ENCODE measurements at places on chromosomes 5 and 9.

DNA sequence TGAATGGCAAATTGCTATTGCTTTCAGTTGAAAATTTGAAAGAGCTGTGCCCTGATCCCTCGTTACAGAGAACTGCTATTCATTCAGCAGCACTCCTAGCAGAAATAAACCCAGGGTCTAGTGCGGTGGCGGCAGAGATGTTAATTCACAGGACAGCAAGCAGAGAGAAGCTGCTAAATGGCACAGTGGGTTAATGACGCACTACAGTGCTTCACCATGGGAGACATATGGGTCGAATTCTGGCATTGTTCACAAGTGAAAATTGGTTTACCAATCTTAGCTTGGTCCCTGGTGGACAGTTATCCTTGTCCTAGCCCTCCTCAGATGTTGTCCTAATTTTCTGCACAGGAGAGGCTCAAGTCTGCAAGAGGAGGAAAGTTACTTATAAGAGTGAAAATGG lies 807.4 kb downstream of the TLE1 start:
- DNase-seq: no peak

DNA sequence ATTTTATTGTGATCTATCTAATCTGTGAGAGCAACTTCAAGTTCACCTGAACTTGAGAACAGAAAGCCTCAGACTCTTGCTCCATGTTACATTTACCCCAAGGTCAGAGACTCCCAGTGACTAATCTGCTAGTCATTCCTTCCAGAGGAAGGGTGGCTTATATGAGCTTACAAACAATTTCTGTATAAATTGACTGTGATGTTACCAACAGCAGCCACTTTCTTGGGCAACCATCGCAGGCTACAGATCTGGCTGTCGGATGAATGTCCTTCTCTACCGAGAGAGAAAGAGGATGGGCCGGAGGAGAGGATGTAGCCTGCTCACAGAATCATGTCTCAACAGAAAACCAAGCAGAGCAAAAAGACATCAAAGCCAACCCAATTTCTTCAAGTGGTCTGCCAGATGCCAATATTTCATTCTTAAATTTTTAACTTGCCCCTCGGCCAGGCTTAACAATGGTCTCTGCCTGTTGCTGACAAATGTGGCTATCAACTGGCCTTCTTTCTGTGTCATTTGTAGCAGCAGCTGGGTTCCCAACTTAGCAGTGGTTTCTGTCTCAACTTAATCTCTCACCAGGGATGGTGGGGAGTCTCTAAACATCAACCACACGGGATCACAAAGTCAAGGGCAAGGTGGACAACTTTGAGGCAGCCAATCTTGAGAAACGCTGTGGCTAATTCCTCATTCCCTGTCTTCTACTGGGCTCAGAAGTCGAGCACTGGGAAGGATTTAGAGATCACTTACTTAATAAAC lies 81.3 kb downstream of the RAPGEF1 start:
- DNase-seq: no peak

DNA sequence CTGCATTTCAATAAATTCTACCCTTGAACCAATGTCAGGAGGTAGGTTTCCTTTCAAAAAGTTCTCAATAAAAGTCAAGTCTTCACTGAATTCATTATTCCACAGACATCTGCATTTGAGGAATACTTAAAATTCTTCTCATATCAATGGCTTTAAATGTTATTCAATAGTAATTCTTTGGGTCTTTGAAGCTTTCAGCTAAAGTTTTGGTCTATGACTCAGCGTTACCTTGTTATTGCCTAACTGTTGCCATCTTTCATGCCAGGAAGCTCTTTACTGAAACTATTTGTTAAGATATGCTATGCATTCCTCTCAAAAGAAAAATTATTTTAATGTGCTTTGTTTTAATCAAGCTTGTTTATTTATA lies 170.5 kb downstream of the NNT start:
- no peak for DNase-seq

DNA sequence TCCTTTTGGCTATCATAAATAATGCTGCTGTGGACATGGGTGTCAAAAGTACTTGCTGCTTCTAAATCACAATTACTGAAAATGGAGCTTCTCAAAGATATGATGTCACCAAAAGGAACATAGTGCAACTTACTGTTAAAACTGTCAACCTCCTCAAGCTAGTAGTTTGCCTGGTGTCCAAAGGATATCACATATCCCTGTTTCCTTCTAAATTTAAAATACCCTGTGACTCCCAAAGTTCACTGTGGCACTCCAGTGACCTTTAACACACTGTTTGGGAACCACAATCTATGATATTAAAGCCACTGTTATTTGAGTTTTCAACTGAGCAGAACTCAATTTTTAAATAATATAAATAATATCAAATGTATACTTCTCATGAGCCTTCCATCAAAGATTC lies 18.2 kb downstream of the GLIS3 start:
- DNase-seq: no peak

GRCh38 chr5:83711982-83712601 lies 8.6 kb downstream of the HAPLN1 start:
- peak; percentile 12 for DNase-seq

DNA sequence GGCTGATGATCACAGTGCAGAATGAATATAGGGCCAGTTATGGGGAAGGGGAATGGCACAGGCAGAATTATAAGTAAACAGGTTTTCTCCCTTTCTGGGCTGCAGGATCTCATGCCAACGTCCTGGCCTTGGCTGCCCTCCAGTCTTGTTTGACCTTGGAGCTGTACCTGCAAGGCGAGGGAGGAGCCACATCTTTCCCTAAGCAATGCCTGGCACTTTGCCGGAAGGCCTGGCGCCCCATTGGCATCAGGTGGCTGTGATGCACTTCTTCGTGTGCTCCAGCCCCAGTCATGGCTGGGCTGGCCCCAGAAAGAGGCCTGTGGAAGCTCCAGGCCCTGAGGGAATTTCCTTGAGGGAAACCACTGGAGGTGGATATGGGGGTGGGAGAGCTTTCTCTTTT lies 16.7 kb upstream of the IQGAP2 start:
- DNase-seq: no peak

DNA sequence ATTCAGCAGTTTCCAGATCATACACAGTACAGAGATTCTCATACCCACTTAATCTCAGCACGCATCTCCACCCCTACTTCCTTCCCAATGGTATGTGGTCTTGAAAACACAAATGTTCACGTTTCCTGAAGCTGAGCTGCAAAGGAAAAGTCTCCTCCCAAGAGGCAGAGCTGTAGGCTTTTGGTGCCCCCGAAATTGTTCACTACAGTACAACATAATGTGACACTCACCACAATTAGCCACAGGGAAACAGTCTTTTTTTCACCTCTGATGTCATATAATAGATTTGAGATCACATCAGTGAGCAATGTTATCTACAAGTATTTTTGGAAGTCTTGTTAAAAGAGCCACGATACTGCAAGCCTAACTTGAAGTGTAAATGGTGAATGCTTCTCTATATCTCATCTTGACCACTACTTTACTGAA lies 40.2 kb downstream of the NFIB start:
- DNase-seq: no peak

- DNase-seq: no peak
Observed at GRCh38 chr5:154317916-154318315, 127.4 kb downstream of the GALNT10 start.

- no peak for DNase-seq
Observed at GRCh38 chr9:81371824-81372223, 317.5 kb downstream of the TLE1 start.

GRCh38 chr5:139828207-139828895 lies 32.7 kb downstream of the PSD2 start:
- no peak for DNase-seq

- no peak for DNase-seq
Observed at GRCh38 chr5:32420506-32420905, 24.0 kb downstream of the ZFR start.

- no peak for DNase-seq
Observed at GRCh38 chr5:126031989-126032716, 391.1 kb upstream of the GRAMD2B start.

DNA sequence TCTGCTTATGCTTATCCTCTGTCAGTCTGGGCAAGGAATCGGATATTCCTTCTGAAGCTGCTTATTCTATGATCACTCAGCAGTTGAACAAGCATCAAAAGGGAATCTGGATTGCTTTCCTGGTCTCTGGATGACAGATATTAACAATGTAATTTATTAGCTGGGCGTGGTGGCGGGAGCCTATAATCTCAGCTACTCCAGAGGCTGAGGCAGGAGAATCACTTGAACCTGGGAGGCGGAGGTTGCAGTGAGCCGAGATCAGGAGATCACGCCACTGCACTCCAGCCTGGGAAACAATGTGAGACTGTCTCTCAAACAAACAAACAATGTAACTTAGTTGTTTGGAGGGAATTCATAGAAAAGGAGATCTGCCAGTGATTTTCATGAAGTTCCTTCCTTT lies 45.4 kb downstream of the DMRT1 start:
- DNase-seq: no peak

DNA sequence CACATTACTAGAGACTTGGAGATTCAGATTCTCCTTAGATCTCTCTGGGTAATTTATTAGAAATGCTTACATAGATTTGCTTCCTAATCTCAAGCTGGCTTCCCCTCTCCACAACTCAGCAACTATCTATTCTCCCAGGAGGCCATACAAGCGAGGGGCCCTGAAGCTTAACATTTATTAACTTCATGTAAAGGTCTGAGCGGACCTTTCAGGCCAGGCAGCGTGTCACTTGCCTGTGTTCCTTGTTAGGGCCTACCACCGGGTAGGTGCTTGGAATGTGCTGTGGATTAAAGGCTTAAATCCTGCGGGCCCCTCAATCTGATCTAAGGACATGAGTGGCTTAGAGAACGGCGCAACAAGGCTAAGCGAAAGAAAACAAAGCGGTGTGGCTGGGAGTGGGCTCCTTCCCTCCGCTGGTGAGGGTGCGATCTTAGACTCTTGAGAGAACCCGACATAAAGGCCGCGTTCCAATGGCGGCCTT lies 712 bp upstream of the HSPA4 start:
- DNase-seq: no peak

DNA sequence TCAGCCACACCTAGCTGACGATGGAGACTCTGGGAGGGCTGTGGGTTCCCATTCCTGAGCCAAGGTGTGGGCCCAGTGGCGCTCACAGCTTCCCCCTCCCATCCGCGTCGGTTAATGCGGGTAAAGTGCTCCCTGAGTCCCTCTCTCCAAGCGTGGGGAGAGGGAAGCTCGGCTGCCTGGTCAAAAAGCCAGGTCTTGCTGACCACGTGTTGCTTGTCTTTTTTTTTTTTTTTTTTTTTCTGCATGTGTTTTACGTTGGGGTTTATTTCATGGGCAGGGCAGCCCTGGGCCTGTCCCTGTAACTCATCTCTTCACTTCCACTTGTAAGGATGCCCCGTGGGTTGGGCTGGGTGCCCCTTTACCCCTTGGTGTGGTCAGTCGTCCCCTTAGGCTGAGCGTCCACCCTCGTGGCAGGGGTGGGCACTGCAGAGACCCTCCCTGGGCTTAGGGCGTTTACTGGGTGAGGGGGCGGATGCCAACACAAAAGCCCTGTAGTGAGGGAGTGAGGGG lies 11.9 kb downstream of the NKD2 start:
- DNase-seq: no peak

DNA sequence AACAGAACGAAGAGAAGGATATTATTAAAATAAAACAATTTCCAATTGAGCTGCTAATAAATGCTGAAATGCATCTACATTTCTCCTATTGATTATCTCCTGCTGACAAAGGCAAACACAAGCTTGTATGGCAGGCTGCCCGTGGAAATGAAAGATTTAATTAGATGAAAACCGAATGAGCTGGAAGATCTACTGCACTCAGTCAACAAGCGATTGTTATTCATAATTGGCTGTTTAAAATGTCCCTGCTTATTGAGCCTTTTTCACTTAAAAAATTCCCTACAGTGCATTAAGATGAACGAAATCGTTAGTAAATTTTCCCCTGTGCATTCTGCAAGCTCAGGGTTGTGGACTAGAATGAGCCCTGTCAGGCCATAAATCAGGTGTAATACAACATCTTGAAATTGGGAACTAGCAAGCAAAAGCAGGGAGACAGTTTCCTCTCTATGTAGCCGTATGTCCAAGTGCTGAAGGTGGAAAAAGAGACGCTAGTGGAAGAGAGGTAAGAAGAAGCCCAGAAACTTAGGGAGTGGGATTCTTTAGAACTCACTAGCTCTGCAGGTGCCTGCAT lies 28.5 kb upstream of the KIF4B start:
- no peak for DNase-seq

DNA sequence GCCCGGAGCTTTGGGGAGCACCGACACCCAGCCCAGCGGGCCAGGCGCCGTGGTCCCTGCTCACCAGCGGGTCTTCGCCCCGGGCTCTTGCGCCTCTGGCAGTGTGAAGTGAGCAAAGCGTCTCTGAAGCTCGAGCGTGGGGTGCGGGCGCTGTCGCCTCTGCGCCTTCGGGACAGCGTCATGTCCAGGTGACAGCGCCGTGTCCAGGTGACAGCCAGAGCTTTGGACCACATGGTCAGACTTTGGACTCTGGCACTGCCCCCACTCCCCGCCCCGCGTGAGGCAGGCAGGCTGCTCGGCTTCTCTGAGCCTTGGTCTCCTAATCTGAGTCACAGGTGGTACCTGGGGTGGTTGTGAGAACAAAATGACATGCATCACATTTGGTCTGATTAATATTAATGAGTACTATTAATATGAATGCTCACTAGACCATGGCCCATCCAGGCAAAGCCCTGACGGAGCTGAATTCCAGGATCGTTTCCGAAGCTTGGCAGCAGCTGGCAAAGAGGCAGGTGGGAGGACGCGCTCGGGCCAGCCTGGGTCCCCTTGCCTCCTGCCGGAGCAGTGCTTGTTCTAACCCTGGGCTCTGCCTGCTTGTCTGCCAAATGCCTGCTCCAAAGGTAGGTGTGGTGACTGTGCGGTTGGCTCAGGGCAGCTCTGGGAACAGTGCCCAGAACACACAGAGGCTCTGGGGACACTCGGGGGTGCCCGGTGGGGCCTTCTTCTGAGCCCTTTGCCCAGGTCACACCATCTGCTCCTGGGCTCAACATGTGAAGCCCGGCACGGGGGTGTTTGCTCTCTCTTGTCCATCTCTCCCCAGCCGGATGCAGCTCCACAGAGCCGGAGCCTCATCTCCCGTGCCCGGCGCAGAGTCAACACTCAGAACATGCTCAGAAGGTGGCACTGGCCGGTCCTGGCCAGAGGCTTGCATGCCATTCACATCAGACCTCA lies 157.1 kb downstream of the OLFM1 start:
- no peak for DNase-seq

- DNase-seq: no peak
Observed at GRCh38 chr9:127904561-127905003, 5.2 kb upstream of the ST6GALNAC6 start.

DNA sequence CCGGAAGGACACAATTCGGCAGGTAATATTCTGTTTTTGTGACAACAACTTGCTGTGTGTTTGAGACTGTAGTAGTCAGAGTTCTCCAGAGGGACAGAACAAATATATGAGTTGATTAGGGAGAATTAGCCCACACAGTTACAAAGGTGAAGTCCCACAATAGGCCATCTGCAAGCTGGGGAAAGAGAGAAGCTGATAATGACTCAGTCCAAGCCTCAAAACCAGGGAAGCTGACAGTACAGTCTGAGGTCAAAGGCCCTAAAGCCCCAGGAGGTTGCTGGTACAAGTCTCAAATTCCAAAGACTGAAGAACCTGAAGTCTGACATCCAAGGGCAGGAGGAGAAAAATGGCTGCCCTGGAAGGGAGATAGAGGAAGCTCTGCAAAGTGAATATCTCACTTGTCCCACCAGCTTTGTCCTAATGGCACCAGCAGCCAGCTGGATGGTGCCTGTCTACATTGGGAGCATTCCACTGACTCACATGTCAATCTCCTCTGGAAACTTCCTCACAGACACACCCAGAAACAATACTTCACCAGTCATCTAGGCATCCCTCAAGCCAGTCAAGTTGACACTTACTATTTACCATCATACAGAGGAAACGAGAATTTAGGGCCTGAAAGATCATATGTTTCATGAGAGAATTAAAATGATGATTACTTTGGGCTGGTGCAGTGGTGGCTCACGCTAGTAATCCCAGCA lies 36.3 kb upstream of the CTXN3 start:
- DNase-seq: no peak

- no peak for DNase-seq
Observed at GRCh38 chr9:94593459-94594345, at the start of gene FBP2. Gene FBP2, minus strand, starts transcription at chr9:94593824. Its CDS starts 98 bp downstream, at chr9:94593726.

Measured in NCI-H774 (cell line).